ENCODE measurements at places on chromosomes 13 and 19. TPM values are rescaled to one million over a fixed set of nuclear protein-coding genes. Genes with fewer than 3 reads are reported as not detected.

The LYPD5 gene
- total RNA-seq = 6.5 TPM

The FOXA3 gene
- total RNA-seq = not detected

The KIR2DL3 gene
- total RNA-seq = not detected

The PTPRH gene
- 1.1 TPM for total RNA-seq

The UHRF1 gene
- total RNA-seq = 1.6 TPM

The LILRB5 gene
- 17.6 TPM for total RNA-seq

The LHB gene
- total RNA-seq = not detected

The NKPD1 gene
- 0.49 TPM for total RNA-seq

GRCh38 chr19:47542030-47542475, 27.2 kb upstream of the NAPA start:
- DNase-seq = no peak

DNA sequence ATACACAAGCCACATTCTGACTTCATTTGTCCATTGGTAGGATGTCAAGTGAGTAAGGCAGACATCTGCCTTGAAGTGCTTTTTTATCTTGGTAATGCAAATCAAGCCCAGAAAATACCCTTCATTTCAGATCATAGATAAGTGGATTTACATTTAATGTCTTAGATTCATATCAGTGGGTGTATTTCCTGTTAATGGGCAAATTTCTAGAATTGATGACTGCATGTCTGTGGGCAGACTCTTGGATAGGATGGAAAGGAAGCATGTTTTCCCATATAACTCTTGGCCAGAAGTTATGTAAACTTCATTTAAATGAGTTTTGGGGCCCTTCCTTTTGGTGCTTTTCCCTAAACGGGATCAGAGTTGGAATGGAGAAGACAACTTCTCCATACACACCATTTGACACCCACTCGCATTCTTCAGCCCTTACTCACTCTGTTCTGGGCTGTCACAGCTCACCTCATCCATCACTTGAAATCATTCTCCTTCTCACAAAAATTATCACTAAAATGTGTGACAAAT, 154.6 kb downstream of the FLT1 start:
- no peak for DNase-seq

DNA sequence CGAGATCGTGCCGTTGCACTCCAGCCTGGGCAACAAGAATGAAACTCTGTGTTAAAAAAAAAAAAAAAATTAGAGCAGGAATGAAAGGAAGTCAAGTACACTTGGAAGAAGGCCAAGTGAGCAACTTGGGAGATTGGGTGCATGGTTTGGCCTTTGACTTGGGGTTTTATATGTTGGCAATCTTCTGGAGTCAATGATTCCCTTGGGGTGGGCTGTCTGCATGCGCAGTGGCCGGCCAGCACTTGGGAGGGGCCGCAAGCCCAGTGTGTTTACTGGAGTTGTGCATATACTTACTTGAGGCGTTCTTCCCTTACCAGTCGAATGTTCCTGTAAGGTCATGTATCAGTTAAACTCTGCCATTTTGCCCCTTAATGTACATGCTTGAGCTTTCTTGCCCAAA, 103.9 kb downstream of the FAM216B start:
- DNase-seq = no peak

DNA sequence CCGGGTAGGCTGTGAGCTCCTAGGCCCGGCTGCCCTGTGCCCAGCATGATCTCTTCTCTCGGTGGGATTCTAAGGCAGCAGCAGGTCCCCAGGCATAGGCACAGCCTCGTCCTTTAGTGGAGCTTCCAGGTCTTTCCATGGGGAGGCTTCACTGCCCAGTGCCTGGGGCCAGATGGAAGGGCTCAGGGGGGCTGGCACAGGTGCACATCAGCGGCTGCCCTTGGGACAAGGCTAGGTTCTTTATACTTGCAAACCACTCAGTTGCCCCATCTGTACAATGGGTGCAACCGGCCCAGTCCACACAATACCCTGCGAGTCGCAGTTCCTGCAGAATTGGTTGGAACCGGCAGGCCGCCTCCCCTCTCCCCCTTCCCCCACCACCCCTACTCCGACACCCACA, 14.2 kb downstream of the KCTD15 start:
- no peak for DNase-seq

DNA sequence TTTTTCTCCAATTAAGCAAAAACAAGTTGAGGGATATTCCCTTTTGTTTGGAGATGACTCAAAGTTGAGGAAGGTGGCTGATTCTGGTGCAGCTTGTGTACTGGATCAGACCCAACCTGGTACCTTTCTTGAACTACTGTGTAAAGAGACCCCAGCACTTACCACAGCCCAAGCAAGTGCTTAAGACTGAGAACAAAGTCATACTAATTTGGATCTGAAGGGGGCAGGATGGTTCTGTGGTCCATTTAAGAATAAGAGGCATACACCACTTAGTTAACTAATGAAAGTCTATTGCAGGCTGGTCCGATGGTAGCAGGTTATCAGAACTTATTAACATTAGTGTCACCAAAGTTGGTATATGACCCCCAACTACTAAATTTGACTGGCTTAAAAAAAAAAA, 6.3 kb downstream of the THSD1 start:
- DNase-seq = no peak

- no peak for DNase-seq
These were observed 37.6 kb downstream of the MCF2L start for GRCh38 chr13:113006660-113007059.

- DNase-seq = no peak
These were observed at the start of gene CYP4F22 for GRCh38 chr19:15508035-15508710. TSS of gene CYP4F22 (plus strand) at chr19:15508525. CDS start at chr19:15525337, 16,812 bp downstream.

DNA sequence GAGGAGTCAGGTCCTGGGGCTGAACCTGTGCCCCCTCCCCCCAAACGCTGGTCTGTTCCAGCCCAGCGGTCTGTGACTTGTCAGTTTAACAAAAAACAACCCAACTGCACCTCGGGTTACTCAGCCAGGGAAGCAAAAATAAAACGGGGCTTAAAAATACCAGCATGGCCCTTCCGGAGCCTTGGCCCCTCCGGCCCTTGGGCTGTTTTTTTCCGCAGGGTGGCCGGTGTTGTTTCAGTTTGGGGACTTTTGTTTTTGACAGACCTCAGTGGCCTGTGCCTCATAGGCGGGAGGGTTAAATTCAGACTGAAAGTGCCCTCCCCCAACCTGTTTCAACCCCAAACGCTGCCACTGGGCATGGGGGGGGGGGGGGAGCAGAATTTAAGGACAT, 4.0 kb downstream of the TCF3 start:
- no peak for DNase-seq

- no peak for DNase-seq
These were observed 575.9 kb downstream of the MYO16 start for GRCh38 chr13:109205315-109205714.

GRCh38 chr13:91247768-91248167, 99.7 kb upstream of the MIR17HG start:
- DNase-seq = no peak

- no peak for DNase-seq
These were observed 2.7 kb downstream of the TNPO2 start for GRCh38 chr19:12720851-12721655.

DNA sequence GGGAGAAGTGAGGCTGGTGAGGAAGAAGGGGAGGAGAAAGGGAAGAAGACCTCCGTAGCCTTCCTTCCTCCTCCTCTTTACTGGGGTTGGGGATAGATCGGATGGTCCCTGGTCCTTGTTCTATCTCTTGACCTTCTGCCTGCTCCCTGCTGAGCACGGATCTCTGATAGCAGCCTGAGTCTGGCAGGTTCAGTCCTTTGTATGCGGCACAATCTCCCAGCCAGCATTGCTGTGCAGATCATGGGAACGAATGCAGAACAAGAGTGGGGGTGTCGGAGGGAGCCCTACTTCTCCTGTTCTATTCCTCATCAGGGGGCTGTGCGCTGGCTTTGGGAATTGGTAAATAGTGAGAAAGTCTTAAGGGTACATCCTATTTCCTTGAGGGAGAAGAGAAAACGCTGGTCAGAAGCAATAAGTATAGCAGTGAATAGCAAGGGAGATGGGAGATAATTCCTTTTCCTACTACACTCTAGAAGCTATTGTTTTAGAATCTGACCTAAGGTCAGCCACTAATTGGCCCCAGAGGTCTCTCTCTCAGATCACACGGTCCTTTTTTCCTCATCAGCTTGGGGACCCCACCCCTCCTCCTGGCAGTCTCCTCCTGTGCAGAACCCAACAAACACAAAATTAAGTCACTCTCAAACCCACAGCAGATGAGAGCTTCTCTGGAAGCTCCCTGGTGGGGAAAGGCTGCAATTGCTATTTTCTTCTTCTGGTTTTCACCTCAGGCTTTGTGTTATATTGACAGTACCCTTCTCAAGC, 41.0 kb downstream of the KL start:
- DNase-seq = no peak

- no peak for DNase-seq
These were observed 18.7 kb downstream of the HCN2 start for GRCh38 chr19:608155-609003.

- no peak for DNase-seq
These were observed 430.2 kb downstream of the KCTD12 start for GRCh38 chr13:76455960-76456359.

- no peak for DNase-seq
These were observed 4.7 kb upstream of the DPF1 start for GRCh38 chr19:38228491-38229439.

DNA sequence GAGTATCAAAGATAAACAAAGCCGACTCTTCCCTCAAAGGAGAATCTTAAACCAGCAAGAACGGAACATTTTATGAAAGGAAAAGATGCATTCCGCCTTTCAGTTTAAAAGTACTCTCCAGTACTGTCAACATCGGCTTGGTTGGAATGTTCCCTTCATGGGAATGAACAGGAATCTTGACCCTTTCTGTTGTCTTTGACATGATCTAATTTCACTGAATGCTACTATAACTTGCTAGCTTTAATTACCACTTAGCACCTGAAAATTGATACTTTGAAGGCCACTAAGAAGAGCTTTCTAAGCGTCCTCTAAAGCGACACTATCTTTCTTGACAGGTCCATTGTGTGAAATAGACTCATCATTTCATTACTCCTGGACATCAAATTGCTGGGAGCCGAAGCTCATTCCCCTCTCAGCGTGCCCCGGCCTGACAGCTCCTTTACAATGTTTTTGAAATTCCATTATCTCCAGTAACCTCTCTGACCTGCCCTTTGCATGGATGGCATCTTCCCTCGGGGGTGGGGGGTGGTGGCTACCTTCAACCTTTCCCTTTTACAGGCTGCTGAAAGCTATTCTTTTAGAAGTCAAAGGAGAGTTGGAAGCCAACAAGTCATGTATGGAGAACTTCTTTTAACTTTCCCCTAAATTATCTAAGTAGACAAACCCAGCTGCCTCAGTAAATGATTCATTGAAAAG, 67.9 kb downstream of the EFNB2 start:
- DNase-seq = no peak

Measured in thoracic aorta (tissue), 2 donors.